ENCODE measurements at places on chromosomes 6 and 20. TPM values are rescaled to one million over a fixed set of nuclear protein-coding genes. Genes with fewer than 3 reads are reported as not detected.

MYT1 gene
- total RNA-seq: 0.13 TPM

SLC22A3 gene
- total RNA-seq: 0.37 TPM

OLIG3 gene
- total RNA-seq: not detected

TCP11 gene
- total RNA-seq: not detected

ENPP3 gene
- total RNA-seq: not detected

SLC26A8 gene
- not detected for total RNA-seq

KCNB1 gene
- total RNA-seq: 0.28 TPM

DNA sequence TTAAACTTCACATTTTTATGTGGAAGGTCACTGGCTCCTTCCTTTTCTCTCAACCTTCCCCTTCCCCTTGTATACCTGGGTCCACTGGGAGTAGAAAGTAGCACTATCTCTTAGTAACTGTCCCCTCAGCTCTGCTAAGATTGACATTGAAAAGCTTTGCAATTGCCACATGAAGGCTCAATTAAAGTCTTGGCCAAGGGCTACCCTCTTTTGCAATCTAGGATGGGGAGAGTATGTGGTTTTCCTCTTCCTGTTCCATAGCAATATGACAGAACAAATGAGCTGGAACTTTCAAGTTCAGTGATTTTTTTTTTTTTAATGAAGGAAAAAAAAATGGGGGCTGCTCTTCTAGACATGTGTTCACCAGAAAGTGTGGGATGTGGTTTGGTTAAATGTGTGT lies 37.1 kb downstream of the PROKR2 start:
- no peaks in the 10 kb centered on the region for H3K27me3 ChIP-seq
- no peak for DNase-seq
- H3K36me3 ChIP-seq: no peaks in the 10 kb centered on the region

DNA sequence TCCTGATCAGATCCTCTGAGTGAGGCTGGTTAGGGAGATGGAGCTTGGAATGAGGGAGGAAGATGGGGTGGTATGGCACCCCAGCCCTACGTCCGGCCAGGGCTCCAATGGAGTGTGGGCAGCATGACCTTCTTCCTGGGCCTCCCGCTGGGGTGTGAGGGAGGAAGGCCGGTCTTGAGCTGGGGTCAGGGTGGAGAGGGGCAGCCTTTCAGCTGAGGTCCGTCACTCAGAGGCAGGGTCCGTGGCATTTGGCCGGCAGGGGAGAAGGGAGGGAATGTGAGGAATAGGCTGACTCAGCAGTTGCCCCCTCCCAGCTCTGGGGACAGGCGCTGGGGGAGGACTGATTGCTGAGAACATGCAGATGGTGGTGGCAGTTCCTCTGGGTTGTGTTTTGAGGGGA lies 25.5 kb upstream of the VEGFA start:
- no peaks in the 10 kb centered on the region for H3K36me3 ChIP-seq
- no peak overlapping the region for H3K4me3 ChIP-seq
- H3K27ac ChIP-seq: no peak overlapping the region
- H3K4me1 ChIP-seq: no peaks in the 10 kb centered on the region

DNA sequence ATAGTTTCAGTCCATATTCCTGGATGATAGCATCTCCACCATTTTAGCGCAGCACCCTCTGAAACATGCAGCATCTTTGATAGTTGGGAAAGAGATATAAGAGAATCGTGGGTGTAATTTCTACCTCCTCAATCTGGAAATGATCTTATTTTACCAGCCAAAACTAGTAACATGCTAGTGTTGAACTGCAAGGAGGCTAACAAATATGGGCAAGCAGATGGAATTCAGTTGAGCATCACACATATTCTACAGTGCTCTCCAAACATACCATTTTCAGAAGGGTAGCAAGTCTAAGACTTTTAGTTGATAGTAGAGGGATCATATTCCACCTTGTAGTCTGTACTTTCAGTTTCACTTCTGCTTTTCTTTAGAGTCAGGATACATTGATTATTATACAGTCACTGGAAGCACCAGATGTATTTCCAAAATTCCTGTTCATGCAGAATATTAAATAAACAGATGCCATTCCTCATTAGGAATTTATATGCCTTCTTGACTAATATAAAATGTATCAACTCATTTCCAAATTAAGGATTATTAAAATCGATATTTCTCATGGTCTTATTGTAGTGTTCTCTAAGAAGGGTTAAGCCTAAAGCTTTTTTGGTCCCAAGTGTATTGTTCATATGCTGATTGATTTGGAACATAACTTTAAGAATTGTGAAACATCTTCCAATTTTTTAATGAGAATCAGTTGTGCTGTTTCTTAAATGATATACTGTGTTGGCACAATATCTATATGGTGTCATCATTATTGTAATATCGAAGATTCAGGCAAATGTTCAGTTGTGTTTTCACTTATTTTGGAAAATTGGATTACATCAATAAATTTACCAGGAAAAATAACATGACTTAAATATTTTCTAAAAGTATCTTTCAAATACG lies 362.0 kb downstream of the CENPW start:
- no peak overlapping the region for H3K4me3 ChIP-seq
- H3K27me3 ChIP-seq: no peaks in the 10 kb centered on the region
- no peaks in the 10 kb centered on the region for H3K36me3 ChIP-seq
- no peak for DNase-seq

GRCh38 chr6:161890832-161891297 lies 617.0 kb upstream of the AGPAT4 start:
- H3K27ac ChIP-seq: no peak overlapping the region
- H3K36me3 ChIP-seq: no peaks in the 10 kb centered on the region
- H3K27me3 ChIP-seq: no peaks in the 10 kb centered on the region
- no peak for DNase-seq
- no peak overlapping the region for H3K4me3 ChIP-seq

- no peaks in the 10 kb centered on the region for H3K36me3 ChIP-seq
- H3K27me3 ChIP-seq: no peaks in the 10 kb centered on the region
Measured at GRCh38 chr6:131215219-131215618, 80.0 kb downstream of the AKAP7 start.

GRCh38 chr6:134245041-134245440 lies 72.9 kb downstream of the SGK1 start:
- DNase-seq: no peak
- peak overlapping the region; percentile 17 for H3K27ac ChIP-seq
- H3K4me1 ChIP-seq: peaks cover 49% of the 10 kb centered on the region
- H3K36me3 ChIP-seq: no peaks in the 10 kb centered on the region
- H3K4me3 ChIP-seq: no peak overlapping the region

GRCh38 chr20:62058941-62059340 lies 6.7 kb downstream of the TAF4 start:
- H3K4me3 ChIP-seq: no peak overlapping the region
- H3K36me3 ChIP-seq: no peaks in the 10 kb centered on the region
- H3K27me3 ChIP-seq: no peaks in the 10 kb centered on the region
- H3K27ac ChIP-seq: no peak overlapping the region

DNA sequence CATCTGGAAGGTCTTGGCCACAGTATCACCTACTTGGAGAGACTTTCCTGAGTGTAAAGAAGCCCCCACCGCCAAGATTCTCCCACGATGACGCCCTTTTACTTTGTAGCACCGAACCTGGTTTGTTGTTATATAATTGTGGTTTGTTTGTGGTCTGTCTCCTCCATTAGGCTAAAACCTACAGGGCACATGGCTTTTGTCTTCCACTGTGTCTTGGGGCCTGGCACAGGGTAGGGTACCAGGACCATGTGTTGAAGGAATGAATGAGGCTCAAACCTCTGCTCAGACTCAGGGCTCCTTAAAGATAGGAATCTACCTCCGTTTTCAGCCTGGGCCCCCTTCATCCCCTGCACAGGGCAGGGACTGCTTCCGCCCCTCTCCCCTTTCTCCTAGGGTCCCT lies 59.4 kb upstream of the CCDC167 start:
- DNase-seq: no peak
- no peaks in the 10 kb centered on the region for H3K4me1 ChIP-seq
- no peaks in the 10 kb centered on the region for H3K36me3 ChIP-seq
- H3K27ac ChIP-seq: no peak overlapping the region

DNA sequence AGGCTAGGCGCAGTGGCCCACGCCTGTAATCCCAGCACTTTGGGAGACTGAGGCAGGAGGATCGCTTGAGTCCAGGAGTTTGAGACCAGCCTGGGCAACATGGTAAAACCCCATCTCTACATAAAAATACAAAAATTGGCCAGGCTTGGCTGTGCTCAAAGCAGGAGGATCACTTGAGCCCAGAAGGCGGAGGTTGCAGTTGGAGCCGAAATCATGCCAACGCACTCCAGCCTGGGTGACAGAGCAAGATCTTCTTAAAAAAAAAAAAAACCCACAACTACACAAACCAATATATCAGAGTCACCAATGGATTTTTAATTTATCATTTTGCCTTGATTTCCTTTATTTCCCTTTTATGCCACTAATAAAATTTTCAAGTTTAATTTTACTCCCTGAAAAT lies 9.3 kb downstream of the MAP3K5 start:
- no peak overlapping the region for H3K4me3 ChIP-seq
- H3K36me3 ChIP-seq: no peaks in the 10 kb centered on the region
- H3K27ac ChIP-seq: peak overlapping the region; percentile 6
- no peaks in the 10 kb centered on the region for H3K27me3 ChIP-seq

- no peaks in the 10 kb centered on the region for H3K27me3 ChIP-seq
- H3K4me1 ChIP-seq: no peaks in the 10 kb centered on the region
- no peaks in the 10 kb centered on the region for H3K36me3 ChIP-seq
- no peak overlapping the region for H3K4me3 ChIP-seq
- DNase-seq: no peak
Measured at GRCh38 chr20:24815196-24815815, 133.8 kb upstream of the CST7 start.

DNA sequence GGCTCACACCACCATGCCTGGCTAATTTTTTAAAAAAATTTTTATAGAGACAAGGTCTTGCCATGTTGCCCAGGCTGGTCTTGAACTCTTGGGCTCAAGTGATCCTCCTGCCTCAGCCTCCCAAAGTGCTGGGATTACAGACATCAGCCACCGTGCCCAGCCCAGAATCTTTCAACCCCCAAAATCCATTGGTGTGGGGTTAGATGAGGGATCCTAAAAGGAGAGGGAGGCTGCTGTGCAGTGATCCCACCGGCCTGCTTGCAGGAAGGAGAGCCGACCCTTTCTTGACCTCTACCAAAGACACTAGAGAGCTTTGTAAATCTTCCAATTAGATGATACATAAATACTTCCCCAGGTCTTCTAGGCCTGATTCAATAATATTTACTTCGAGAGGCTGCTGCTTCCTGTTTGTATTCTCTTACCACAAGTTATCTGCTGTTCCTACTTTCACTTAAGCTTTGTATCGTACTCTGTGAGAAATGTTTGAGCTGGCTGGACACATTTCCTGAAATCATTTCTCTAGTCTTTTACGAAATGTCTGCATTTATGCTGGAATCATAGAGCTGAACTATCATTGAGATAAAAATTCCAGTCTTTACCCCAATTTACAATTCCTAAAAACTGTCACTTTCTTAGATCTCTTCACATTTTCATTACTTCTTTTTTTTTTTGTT lies 49.3 kb upstream of the IER3 start:
- no peaks in the 10 kb centered on the region for H3K4me1 ChIP-seq
- H3K36me3 ChIP-seq: no peaks in the 10 kb centered on the region
- H3K27ac ChIP-seq: no peak overlapping the region
- H3K4me3 ChIP-seq: no peak overlapping the region
